H1 (cell line): ENCODE measurements at places on chromosomes 4 and X. TPM values are rescaled to one million over a fixed set of nuclear protein-coding genes. Genes with fewer than 3 reads are reported as not detected.

GRCh38 chrX:39957816-39958566 is 139.8 kb downstream of the BCOR start:
- no peak for DNase-seq

DNA sequence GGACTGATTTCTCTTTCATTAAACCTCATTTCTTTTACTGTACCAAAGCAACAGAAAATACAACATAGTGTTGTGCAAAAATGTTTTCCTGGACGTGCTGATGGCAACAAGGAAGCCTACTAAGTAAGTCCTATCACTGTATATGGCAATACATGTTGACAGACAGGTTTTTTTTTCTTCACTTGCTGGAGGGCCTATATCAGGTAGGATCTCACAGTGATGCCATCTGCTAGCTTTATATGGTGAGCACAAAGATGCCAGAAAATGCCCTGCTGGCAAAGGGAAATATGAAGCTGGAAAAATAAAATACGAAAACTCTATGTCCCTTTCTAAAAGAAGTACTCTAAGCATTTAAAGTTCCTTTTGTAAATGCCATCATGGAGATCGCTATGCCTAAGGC is 119.0 kb upstream of the PDLIM3 start:
- DNase-seq: no peak

- DNase-seq: no peak
Measured at GRCh38 chrX:13220916-13221315, 98.9 kb downstream of the ATXN3L start.

Gene DMRTC1
- total RNA-seq: not detected in 2 replicates

- no peak for DNase-seq
Measured at GRCh38 chrX:87327267-87327666, 190.3 kb upstream of the KLHL4 start.
